Natural killer cell (primary cell): ENCODE measurements at places on chromosomes 11 and 22.

DNA sequence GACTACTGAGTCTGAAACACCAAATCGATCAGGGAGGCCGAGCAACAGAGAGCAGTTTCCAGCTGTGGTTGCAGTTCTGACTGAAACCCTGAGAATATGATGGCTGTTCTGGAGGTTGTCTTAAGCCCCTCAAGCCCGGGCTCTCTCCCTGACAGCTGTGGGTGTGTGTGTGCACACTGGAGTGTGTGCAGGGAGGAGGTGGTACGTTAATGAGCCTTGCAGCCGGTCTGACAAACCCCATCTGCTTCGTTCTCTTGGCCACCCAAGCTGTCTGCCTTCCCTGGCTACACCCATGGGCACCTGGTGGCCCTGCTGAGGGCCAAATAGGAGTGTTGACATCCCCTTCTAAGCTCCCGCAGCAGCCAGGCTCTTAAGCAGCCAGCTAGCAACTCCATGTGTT lies 189.8 kb downstream of the KIRREL3 start:
- DNase-seq: no peak

- DNase-seq: no peak
These were observed 87.9 kb downstream of the BCR start for GRCh38 chr22:23268139-23268712.

DNA sequence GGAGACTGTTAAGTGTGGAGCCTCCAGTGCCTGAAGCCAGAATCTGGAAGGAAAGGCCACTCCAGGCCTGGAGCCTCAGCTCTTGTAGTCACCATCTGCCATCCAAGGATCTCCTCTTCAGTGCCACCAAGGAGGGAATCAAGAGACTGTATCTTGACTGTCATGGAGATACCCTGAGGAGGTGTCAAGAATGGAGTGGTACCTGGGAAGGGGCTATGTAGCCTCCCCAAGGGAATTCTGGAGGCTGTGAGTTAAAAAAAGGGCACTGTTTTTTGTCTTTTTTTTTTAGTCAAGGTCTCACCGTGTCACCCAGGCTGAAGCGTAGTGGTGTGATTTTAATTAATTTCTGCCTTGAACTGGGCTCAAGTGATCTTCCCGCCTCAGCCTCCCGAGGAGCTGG lies 3.2 kb upstream of the C22orf15 start:
- DNase-seq: no peak

GRCh38 chr11:62513626-62514025 lies 33.0 kb downstream of the AHNAK start:
- no peak for DNase-seq

DNA sequence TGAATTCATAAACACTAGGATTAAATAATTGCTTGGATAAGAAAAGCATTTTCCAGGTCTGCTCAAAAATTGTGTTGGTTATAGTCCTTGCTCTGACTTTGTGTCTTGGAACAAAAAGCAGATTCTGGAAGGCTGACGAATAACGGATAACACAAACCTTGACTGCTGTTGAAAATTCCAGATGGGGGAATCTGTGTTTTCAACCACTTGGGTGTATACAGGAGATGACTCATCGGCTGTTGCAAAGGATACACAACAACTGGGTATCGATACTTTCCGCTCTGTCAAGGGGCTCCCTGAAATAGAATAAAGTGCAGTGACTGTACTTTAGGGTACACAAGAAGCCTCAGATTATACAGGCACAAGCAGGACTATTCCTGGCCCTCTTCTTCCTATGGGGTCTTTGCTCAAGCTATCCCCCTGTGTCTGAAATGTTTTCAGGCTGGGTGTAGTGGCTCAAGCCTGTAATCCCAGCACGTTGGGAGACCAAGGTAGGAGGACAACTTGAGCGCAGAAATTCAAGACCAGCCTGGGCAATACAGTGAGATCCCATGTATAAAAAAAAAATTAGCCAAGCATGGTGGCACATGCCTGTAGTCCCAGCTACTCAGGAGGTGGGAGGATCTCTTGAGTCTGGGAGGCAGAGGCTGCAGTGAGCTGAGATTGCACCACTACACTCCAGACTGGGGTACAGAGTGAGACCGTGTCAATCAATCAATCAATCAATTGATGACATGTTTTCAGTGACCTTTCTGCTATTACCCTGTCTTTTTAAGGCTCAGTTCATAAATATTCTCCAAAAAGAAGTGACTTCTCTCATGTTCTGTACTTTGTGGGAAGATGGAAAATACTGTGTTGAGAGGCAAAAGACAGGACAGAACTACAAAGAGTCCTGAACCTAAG lies 48.6 kb upstream of the UCP3 start:
- no peak for DNase-seq
